ENCODE measurements at places on chromosomes 6 and 20.

DNA sequence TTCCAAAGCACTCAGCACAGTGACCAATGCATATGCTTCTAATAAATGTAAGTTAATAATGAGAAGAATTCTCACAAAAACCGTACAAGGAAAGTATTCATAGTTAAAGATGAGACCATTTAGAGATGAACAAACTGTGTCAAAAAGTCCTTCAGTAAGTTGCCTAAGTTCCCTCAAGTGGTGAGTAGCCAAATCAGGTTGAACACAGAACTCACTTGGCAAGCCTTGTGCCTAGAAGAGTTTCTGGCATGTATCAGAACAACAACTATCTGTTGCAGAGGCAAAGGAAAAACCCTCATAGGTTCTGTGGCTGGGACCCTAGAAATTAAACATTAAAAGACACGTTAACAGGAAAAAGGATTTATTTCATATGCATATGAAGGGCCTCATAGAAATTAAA, 129.6 kb upstream of the DOK5 start:
- no peak for DNase-seq

DNA sequence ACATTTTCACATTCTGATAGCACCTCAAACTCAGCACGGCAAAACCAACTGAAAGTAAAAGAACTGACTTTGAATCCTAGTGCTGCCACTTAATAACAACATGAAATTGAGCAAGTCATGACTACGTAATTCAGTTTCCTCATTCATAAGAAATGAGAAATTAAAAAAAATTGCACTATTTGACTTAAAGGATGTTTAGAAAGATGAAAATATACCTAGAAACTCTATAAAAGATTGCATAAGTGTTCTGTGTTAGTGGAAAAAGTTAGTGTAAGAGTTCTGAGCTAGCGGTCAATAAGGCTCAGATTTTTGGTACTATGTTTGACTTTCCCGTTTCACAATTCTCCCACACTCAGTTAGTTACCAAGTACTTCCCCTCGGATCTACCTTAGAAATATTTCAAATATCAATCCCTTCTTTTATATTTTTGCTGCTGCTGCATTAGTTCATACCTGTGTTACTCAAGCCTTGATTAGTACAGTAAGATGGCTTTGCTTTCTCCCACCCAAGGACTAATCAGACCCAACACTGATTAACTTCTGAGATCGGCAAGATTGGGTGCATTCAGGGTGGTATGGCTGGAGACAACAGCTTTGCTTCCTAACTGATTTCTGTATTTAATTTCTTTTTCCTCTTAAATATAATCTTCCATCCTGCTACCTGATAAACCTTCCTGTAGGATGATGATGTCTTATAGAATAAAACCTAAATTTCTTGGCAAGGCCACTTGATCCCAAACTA, 25.9 kb downstream of the ECHDC1 start:
- DNase-seq, result no peak

DNA sequence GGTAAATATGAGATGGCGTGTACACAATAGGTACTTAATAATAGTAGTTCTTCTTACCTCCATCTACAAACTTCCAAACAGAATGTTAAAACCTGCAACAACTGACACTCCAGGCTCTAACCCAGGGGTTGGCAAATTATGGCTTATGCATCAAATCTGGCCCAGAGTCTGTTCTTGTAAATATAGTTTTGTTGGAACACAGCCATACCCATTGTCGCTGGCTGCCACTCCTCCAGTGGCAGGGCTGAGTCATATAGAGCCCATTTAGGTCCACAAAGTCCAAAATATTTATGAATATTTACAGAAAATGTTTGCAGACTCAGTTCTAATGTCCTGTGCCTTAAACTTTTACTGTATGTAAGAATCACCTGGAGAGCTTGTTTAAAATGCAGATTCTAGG, 69.9 kb upstream of the BTBD3 start:
- no peak for DNase-seq

DNA sequence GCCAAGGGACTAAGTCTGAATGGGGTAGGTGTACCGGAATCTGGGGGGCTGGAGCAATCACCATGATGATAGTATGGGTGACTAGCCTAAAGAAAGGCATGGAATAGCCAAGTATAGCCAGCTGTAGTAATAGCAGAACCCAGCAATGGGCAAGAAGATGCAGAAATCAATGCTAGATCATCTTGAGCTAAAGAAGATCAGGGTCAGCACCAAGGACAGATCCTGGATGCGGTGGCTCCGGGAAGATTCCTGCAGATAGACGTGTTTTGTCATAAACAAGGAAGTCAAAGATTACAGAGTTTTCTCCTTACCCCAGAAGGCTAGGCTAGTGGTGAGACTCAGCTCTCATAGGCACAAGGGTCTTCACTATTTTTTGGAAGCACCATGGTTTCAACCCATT, 561.6 kb upstream of the CHD6 start:
- DNase-seq, result no peak

DNA sequence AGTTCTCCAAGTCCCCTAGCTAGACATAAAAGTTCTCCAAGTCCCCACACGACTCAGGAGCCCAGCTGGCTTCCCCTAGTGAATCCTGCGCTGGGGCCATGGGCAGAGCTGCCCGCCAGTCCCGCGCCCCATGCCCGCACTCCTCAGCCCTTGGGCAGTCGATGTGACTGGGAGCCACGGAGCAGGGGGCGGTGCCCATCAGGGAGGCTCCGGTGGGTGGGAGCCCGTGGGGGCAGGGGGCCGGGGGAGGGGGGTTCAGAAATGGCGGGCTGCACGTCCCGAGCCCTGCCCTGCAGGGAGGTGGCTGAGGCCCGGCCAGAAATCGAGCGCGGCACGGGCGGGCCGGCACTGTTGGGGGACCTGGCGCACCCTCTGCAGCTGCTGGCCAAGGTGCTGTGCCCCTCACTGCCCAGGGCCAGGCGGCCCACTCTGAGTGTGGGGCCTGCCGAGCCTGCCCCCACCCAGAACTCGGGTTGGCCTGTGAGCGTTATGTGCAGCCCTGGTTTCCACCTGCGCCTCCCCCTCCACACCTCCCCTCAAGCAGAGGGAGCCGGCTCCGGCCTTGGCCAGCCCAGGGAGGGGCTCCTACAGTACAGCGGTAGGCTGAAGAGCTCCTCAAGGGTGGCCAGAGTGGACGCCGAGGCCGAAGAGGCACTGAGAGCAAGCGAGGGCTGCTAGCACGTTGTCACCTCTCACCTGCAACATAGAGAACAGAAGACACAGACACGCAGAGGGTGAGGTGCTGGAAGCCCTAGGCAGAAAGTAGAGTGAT, 11.4 kb downstream of the GSTA5 start:
- no peak for DNase-seq

- no peak for DNase-seq
These were observed 348.8 kb downstream of the PREX1 start for GRCh38 chr20:48478806-48479585.
